Stimulated activated CD8-positive, alpha-beta memory T cell treated with anti-CD3 and anti-CD28 coated beads, Interleukin-4, amount 100 ng/mL, for 4 hours (primary cell): ENCODE measurements at places on chromosomes 12 and 14.

DNA sequence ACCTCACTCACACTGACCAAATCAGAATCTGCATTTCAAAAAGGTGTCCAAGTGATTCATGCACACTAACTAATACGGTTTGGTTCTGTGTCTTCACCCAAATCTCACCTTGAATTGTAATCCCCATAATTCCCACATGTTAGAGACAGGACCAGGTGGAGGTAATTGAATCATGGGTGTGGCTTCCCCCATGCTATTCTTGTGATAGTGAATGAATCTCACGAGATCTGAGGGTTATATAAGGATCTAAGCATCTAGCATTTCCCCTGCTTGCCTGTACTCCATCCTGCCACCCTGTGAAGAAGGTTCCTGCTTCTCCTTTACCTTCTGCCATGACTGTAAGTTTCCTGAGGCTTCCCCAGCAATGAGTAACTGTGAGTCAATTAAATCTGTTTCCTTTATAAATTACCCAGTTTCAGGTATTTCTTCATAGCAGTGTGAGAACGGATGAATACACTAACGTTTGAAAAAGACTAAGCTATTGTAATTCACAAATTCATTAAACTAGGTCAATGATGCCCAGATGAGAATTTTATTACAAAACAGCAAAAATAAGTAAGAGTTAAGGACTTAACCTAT, 759.1 kb downstream of the GALC start:
- no peak for DNase-seq

DNA sequence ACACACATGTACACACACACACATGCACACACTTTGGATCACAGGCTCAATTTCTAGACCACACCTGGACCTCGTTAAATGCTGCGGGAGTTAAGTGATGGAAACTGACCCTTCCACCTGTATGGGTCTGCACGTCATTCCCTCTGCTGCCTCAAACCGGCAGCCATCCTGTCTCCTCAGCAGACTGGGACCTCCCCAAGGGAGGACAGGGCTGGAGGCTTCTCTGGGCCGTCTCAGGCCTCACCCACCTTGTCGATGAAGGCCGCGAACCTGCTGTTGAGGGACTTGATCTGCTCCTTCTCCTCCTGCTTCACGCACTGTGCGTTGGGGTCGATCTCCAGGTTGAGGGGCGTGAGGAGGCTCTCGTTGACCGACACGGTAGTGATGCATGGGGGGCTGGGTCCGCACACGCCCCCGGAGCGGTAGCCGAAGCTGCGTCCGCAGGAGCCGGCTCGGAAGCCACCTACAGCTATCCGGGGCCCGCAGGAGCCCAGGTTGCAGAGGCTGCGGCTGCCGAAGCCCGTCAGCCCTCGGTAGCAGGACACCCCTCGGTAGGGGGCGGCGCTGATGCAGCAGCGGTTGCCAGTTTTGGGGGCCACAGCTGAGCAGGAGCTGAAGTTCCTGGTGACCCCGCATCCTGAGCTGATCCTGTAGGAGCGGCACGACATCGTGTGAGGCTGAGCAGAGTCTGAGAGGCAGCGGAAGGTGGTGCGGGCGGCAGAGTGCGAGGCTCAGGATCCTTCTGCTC, at the start of gene KRT85:
TSS of gene KRT85 (minus strand) at position 744 of the 748 bp plus-strand sequence. CDS start at position 668, 76 bp downstream.
- no peak for DNase-seq

DNA sequence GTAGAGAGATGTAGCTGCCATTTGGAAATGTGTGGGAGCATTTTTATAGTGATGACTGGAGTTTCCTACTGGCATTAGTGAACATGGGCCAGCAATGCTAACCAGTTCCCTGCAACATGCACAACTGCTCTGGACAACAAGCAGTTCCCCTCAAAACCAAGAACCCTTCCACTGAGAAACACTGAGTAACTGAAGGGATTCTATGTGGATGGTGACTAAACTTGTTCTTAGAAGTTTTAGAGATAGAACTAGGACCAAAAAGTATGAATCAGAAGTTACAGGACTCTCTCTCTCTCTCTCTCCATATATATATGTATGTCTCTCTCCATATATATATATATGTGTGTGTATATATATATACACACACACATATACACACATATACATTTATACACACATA, 7.9 kb downstream of the SERPINA10 start:
- no peak for DNase-seq

DNA sequence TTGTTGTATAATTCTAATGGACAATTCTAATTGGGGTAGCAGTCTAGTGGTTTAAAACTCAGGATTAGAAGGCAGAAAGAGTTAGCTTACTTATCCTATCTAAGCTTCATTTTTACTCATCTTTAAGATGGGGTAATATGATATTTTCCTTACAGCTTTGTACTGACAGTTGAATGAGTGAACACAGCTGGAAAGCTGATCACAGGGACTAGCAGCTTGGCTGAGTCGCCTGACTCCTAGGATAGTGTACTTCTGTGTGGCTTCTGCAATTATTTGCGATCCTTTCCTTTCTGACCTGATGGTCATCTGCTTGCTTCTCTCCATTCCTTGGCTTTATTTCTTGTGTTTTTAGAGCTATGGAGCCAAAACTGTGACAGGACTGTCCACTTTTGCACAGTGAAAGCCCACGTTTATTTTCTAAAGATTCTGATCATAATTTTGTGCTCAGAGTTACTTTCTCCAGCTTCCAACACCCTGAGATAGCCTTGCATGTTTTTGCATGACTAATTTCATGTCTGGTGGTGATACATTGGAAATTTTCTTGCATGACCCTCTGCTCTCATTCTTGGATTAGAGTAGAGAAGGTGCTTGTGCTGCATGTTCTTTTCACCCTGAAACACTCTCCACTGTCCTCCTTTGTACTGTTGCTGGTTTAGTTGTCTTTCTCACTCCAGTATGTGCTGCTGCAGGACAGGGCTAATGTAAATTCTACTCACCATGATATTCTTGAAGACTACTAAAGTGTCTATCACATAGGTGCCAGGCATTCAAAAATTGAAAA, 377.0 kb upstream of the ATP2B1 start:
- no peak for DNase-seq

DNA sequence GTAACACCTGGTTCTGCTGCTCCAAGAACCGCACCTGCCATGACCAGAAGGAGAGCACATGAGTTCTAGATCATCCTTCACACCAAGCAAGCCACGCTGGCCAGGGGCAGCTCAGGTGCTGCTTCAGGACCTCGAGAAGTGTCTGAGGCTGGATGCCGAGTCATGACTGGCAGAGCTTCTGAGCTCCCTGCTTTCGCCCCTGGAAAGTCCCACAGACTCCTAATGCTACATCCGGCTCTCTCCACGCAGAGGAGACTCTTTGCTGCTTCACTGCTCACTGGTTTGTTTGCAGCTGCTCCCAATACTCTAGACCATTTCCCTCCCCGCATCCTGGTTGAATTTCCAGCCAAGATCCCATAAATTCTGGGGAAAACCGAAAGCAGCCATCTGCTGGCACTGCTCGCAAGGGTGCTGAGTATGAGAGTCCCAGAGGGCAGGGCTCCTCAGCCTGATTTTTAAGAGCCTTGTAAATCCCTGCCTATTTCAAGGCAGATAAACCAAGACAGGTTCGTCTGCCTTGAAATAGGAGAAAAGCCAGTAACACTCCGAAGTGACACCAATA, 1.4 kb downstream of the KRT2 start:
- no peak for DNase-seq

DNA sequence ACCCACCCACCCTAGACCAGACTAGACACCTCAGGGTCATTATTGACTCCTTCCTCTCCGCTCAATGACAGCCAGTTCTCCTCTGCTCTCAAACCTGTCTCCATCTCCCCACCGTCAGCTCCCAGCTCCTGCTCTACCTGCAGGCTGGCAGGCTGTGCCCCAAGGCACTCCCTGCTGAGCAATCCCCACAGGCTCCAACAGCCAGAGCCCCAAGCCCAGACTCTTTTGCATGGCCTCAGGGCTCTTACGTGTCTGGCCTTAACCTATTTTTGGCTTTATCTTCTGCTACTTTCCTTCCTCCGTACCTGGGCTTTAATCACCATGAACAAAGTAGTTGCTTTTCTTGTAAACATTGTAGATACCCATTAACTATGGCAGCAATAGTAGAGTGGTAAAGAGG, 162.9 kb upstream of the PRMT8 start:
- no peak for DNase-seq

GRCh38 chr14:96938946-96939345, 141.8 kb downstream of the VRK1 start:
- DNase-seq: no peak

- no peak for DNase-seq
Measured at GRCh38 chr12:66779466-66779865, 100.6 kb upstream of the GRIP1 start.

- no peak for DNase-seq
Measured at GRCh38 chr12:68871396-68871795, 61.6 kb downstream of the CPM start.

DNA sequence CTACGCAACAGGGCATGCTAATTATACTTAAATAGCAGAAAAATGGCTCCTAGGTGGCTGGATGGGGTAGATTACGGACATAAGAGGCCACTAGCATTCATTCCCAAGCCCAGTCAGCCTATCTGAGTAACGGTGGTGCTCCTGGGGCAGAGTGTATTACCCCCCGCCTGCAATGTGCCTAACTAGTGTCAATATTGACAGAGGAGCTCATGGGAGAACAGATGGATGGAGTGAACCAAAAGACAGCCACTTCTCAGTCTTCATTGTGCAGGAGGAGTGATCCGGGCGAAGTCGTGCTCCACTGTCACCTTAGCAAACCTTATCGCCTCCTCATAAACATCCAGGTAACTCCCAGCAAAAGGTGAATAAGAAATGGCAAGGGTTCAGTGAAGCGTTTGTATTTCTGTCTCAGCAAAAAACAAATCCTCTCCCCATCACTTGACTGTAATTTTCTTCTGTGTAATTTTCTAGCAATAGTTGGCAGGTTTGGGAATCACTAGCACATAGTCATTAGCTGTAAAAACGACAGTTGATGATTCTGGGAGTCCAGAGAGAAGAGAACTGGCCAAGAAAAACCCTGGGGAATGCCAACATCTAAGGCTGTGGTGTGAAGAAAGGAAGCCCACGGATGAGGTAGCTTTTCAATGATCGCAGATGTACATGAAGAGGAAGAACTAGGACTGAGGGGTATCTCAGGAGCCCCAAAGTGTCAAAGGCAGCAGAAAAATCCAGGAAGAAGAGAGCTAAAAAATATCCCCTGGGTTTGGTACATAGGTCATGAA, 126.6 kb upstream of the BCL2L14 start:
- DNase-seq: no peak

GRCh38 chr14:40345334-40345733, 913.1 kb upstream of the FBXO33 start:
- no peak for DNase-seq

DNA sequence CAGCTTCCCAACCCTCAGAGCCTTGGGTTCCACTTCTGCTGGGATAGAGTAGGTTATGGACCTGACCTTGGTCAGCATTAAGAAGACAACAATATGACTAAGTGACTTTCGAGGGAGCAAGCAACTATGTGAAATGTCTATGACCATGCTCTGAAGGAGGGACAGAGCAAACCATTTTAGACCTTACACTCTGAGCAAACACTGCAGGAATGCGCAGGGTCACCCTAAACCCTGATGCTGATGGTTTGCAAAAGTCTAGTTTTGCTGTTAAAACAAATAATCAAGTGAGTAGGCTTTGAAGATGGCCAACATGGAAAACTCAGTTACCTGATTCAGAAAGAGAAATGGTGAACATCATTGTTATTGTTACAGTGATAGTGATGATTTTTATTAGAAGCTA, 8.7 kb downstream of the ZCCHC8 start:
- no peak for DNase-seq

- DNase-seq: no peak
Measured at GRCh38 chr14:50837850-50838470, 7.0 kb upstream of the NIN start.

- DNase-seq: no peak
Measured at GRCh38 chr14:103819503-103820307, 27.7 kb downstream of the PPP1R13B start.

GRCh38 chr12:124397807-124398577, 103.1 kb downstream of the RFLNA start:
- DNase-seq: no peak

DNA sequence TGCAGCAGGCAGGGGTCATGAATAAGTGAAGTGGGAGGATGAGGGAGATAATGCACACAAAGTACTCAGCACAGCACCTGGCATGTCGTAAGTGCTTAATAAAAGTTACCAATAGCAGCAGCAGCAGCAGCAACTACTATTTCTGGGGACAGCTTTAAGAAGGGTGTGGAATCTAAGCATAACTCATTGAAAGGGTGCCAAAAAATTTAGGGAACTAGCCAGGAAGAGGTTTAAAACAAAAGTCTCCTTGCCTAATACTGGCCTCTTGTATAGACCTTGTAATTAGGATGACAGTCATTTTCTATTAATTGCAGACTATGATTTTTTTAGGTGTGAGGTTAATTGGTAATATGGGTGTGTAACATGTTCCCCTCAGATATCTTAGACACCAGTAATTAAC, 179.9 kb downstream of the PTPN11 start:
- no peak for DNase-seq

DNA sequence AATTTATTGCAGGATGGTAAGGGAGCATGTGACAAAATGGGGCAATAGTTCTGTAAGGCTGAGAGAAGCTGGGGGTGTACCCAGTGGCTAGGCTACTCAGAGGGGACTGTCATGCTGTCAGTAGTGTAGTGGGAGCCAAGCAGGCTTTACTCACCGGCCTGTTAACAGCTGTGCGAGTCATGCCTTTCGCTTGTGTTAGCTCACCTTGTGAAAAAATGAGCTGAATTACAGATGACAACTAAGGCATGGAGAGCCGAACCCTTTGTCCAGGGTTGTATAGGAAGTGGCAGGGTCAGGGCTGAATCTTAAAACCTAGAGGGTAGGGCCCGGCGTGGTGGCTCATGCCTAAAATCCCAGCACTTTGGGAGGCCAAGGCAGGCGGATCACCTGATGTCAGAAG, 37.9 kb downstream of the SH2B3 start:
- DNase-seq: no peak

DNA sequence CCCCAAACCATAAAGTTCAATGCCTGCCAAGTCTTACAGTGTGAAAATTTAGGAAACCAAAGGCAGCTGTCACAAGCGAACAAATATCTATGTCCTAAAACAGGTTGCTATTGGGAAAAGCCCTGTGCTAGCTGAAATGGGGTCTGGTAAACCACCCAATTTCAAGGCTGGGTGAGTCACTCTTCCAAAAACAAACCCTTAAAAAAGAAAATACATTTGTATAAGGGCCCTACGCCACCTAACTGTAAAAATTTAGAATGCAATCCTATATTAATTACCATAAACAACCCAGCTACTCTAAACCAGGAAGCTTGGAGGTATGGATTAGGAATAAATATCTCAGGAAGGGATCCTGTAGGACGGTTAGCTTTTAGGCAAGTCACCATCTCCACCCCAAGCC, 32.1 kb downstream of the PRMT8 start:
- DNase-seq: no peak

GRCh38 chr12:130147875-130148596, 14.2 kb upstream of the FZD10 start:
- no peak for DNase-seq

- no peak for DNase-seq
Measured at GRCh38 chr14:98368916-98369315, 903.1 kb downstream of the BCL11B start.
